ENCODE measurements at places on chromosomes 12 and 14.

DNA sequence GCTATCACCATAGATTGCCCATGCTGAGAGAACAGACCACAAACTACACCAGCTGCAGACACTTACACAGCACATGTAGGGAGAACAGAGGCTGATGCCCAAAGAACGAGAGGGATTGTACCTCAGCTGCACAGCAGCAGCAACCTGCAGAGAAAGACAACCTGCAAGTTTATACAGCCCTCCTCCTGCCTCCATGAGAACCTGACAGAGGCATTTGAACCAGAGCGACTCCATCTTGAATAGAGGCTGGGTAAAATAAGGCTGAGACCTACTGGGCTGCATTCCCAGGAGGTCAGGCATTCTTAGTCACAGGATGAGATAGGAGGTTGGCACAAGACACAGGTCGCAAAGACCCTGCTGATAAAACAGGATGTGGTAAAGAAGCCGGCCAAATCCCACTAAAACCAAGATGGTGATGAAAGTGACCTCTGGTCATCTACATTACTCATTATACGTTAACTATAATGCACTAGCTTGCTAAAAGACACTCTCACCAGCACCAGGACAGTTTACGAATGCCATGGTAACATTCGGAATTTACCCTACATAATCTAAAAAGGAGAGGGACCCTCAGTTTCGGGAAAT lies 262.4 kb upstream of the HMGA2 start:
- no peak for DNase-seq

GRCh38 chr12:79344855-79345847 lies 345.6 kb downstream of the PAWR start:
- DNase-seq, result no peak

DNA sequence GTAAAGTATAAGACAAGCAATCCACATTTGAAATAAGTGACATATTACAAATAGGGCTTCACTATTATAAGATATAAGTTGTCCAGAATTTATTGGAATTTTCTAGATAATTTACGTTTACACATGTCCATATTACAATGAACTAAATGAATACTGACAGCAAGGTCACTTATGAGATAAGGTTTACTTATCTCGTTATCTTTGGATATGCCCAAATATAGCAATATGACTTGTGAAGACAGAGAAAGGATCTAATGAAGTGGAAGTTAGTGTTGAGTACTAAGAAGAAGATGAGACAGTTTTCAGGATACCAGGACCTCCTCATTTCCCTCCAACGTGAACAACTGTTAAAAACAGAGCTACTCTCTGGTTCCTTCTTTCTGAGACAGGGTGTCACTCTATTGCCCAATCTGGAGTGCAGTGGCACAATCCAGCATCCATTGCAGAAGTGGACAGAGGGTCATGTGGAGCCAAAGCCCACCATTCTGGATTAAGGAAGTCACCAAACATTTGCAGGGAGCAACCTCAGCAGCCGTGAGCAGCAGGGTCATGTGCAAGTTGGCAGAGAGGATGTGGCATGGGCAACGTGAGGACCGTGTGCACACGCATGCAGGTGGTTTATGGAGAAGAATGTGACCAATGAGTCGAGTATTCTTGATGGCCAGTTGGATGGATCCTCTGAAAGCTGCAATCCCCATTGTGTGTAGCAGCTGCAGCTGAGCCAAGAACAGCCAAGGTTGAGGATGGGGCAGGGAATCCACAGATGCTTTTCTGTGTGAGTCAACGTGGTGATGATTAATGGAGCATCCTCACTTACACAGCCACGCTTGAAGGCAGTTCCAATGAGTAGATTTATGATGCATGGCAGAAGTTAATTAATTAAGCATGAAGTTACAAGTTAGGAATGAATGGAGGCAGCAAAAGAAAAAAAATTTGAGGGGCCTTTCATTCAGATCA lies 111.0 kb downstream of the BICD1 start:
- no peak for DNase-seq

DNA sequence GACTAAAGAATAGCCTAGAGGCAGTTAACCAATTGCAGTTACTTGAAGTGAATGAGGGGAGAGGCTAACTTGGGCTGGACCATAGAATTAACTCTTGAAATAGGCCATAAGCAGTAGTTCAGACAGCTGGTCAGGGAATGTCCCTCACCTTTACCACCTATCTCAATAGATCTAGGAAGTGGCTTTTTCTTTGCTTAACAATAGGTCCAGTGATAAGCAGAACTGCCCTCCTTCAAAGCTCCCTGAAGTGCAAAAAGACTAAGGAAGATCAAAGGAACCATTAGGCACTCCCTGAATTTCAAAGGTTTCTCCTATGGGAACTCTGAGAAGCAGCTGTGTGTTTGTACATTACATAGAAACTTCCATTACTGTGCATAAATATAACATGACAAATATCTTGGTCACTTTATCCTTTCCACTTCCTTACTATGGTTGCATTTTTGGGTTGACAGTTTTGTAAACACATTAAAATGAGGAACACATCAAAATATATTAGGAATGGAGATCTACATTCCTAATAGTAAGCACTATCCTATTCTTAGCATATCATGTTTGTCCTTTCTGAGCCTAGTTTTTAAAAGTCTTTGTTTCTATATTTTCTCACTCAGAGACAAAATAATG lies 7.2 kb upstream of the NAA30 start:
- no peak for DNase-seq

GRCh38 chr12:6667559-6668210 lies 4.8 kb upstream of the ING4 start:
- no peak for DNase-seq

GRCh38 chr14:91280129-91280528 lies 35.6 kb upstream of the GPR68 start:
- DNase-seq, result no peak

Measured in stimulated activated CD4-positive, alpha-beta T cell treated with anti-CD3 and anti-CD28 coated beads, TNF-alpha, amount 100 ng/mL, for 48 hours (primary cell).